Stimulated activated CD4-positive, alpha-beta T cell treated with anti-CD3 and anti-CD28 coated beads, Interleukin-12 subunit alpha, Interleukin-12 subunit beta, amount 100 ng/mL, for 48 hours (primary cell): ENCODE measurements at places on chromosomes 16 and 17.

DNA sequence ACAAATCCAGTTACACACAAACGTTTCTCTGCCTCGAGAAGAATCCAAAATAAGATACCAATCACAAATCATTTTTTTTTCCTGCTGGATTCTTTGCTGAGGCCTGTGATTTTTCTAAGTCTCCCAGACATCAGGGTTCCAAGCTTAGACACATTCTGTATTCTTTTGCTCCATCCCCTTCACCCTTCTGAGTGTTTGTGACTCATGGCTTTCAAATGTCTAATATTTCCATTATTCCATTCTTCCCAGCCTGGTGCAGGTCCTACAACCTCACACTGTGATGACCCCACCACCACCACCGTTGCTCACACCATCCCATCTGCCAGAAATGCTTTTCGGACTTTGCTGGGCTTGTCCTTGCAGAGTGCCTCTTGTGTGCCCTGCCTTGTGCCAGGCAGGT is 480.1 kb downstream of the SOX9 start:
- no peak for DNase-seq

GRCh38 chr16:5188318-5188988 is 90.9 kb upstream of the EEF2KMT start:
- DNase-seq, result no peak

GRCh38 chr16:8528471-8528870 is 61.8 kb downstream of the TMEM114 start:
- DNase-seq, result no peak

DNA sequence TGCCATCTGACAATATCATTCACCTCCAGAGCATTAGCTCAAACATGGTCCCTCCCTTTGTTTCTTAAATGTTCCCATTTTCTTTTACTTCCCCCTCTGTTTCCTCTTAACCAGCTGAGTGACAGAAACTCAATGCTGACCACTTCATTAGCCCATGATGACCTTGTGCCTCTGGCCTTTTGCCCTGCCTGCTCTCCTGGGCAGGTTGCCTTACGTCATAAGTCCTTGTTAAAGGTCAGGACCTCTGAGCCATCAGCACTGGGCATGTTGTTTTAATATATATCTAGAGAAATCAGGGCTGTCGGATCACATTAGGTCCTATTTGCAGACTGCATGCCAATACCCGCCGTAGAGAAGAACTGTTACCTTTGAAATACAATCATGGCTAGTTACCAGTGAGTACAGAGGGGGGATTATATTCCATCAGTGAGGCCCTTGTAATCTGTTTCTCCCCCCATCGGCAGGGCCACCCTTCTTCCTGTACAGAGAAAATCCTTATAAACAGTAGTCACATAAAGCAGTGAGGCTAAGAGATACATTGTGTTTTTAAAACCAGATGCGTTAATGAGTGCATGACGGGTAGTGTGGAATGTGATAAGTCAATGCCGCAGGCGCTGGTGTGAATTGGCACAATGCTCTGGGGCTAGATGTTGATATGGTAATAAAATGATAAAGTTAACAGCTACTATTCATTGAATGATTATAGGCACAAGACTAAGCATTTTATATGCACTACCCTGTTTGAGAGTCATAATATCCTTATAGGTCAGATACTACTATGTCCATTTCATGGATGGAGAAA is 94.3 kb upstream of the ZFHX3 start:
- DNase-seq, result no peak

- DNase-seq, result no peak
These were observed 113.5 kb upstream of the PLCG2 start for GRCh38 chr16:81665588-81665987.

DNA sequence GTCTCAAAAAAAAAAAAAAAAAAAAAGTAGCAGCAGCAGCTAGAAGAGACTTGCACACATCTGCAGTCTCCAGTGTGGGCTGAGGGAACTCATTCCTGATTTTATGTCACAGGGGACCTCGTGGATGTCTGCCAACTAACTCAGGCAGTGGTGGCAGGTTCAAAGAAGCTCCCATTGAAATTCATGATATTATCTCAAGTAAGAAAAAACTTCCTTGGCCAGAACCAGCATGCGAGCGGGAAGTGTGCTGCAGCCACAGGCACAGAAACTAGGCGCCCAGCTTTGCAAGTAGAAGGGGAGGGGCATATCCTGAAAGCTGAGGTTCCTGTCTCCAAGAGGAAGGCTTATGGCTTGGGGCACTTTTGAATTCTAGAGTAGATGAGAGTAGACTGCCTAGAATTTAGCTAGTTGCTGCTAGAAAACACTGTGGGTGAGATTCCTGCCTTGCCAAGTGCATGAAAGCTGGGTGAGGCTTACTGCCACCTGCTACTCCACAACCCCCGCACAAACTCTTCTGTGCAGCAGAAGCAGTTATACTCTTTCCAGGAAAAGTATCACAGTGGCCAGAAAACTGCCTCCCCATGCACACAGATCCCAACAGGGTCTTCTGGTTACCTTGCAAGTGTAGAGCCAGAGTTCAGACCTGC is 603.8 kb upstream of the CA10 start:
- no peak for DNase-seq

GRCh38 chr16:57629516-57630406 is 1.3 kb downstream of the ADGRG1 start:
- no peak for DNase-seq

DNA sequence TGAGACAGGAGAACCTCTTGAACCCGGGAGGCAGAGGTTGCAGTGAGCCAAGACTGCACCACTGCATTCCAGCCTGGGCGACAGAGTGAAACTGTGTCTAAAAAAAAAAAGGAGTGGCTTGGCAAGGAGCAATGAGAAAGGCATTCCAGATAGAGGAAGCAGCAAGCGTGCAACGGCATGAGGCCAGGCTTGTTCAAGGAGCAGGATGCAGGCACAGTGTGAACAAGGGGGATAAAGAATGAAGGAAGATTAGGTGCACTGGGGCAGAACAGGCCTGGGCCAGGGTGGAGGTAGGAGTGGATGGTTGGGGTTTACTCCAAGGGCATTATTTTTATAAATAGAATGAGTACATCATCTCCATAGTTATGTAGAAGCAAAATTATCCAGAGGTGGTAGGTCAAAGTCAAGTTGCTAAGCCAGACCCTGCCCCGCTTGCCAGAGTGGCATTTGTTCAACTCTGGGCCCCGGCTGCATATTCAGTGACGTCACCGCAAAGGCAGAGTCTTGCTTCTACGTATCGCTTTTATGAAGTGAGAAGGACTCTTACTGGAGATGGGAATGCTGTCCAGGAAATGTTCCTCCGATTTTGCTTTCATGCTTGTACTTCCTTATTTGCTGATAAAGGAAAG is 100.2 kb downstream of the KATNIP start:
- DNase-seq, result no peak

DNA sequence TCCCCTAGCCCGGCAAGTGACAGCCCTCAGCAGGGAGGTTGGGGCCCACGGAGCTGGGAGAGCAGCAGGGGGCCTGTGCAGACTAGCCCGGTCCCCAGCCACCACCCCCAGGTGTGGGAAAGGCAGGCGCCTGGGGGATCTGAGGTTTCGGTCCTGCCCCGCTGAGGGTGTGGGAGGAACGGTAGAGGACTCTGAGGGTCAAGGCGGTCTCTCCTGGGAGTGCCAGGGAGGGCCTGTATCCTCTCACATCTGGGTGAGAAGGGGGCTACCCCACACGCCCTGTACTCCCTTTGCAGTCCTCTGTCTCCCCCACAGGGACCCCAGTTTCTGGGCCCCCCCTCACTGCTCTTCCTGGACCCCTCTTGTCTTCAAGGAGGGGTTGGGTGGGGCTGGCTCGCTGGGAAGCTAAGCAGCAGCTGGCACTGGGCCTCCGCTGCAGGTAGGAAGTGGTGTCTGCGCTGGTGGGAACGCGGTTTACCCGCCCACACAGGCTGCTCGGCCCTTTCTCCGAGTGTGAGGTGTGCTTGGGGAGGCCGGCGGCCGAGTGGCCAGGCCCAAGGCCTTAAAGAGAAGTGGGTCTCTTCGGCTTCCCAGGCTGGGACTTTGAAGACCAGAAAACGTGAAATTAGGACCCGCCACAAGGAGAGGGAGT is 15.4 kb downstream of the CD7 start:
- DNase-seq, result no peak

DNA sequence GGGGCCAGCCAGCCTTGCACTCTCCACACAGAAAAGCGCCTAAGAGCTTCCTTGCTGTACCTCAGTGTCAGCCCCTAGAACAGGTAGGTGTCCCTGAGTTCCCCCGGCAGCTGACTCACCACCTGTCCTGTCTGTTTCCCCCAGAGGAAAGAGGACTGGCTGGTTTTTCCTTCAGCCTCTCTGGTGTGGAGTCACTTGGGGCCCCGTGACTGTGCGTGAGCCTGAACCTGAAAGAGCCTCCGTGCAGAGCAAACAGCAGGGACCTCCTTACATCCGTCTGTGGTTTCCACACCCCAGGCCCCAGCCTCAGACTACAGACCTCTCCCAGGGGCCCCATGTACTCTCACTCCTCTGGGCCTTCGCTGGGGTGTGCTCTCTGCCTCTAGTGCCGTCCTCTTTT is 87.8 kb downstream of the GNAO1 start:
- DNase-seq, result peak; percentile 41

DNA sequence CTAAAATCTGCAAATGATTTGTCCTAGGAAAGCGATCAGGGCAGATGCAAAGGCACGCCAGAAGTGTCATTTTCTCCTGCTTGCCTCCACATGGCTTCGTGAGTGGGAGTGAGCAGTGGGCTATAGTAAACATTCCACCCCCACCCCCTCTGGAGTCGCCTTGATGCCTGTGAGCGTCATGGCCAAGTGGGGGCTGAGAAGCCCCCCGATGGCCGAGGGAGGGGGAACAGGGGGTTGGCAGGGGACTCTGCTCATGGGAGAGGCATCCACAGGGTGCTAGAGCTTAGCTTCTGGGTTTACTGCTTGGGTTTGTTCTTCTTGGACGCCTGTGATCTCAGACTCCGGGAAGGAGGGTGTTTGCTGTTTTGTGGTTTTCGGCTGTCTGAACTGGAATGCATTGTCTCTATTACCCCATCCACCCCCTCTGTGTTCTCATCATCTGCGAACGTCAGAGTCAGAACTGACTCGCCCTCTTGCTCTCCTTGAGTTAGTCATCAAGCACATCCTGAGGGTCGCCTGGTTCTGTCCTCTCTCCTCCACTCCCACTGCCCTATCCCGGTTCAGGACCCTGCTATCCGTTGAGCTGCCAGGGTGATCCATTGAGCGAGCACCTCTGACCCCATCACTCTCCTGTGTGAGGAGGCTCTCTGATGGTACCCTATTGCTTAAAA is 15.4 kb downstream of the TNS4 start:
- peak; percentile 33 for DNase-seq

- no peak for DNase-seq
These were observed 57.9 kb downstream of the AKAP1 start for GRCh38 chr17:57142925-57143324.

GRCh38 chr17:48026502-48027321 is 10.9 kb downstream of the COPZ2 start:
- peak; percentile 70 for DNase-seq

- DNase-seq, result no peak
These were observed 122.8 kb downstream of the ZFHX3 start for GRCh38 chr16:72924927-72925630.

DNA sequence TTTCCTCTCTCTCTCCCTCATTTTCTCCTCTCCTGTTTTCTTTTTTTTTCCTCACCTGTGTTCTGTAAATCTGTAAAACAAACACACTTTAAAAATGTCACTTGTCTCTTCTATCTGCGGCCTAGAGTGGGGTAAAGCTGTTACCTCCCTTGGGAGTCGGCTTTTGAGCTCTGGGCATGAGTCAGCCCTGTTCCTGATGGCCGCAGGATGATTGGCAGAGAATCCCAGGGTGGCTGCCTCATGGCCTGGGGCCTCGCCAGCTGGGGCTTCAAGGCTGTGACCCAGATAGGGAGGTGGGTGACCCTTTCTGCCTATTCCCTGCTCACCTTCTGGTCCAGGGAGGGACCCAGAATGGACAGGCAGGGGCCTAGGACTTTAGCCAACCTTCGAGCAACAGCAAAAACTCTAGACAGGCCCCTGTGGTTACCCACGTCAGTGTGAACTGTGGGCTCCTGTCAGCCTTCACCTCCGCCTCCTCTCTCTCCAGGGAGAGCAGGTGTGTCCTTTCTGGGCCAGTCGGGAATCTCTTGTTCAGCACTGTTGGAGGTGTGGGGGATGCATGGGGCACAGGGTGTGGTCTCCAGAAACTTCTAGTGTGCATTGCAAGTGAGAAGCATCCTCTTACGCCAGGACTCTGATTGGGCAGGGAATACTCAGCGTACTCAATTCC is 87.4 kb downstream of the RAP1GAP2 start:
- DNase-seq, result no peak

DNA sequence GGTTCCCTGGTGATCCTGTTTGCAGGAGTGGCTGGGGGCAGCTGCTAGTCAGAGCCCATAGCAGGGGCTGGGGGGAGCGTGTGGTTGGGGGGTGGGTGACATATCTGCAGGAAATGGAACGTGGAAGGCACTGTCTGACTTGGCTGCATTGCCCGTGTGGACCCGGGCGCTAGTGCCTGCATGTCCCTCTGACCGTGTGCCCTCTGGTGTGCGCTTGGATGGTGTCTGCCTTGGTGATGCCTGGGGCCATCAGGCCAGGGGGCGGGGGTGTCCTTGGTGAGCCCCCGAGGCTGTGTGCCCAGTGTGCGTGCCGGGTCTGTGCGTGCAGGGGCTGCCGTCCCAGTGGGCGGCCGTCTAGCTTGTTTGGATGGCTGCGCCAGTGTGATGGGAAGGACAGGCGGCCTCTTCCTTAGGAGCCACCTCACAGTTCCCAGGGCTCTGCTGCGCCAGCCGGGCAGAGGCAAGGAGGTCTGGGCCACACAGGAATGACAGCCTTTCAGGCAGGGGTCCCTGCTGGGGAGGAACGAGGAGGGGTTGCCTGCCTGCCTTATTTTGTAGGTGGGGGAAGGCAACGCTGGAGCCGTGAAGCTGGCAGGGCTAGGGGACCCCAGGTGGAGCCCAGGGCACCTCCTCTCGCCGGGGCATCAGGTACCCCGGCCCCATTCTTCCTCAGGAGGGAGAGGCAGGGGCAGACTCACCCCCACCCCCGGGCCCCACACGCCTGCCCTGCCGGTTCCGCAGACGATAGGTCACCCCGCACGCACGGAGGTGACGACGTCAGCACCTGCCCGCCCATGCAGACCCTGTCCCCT is 693 bp downstream of the NDRG4 start:
- DNase-seq, result no peak

GRCh38 chr17:60392845-60393702 is 1.1 kb upstream of the USP32 start:
- peak; percentile 33 for DNase-seq

DNA sequence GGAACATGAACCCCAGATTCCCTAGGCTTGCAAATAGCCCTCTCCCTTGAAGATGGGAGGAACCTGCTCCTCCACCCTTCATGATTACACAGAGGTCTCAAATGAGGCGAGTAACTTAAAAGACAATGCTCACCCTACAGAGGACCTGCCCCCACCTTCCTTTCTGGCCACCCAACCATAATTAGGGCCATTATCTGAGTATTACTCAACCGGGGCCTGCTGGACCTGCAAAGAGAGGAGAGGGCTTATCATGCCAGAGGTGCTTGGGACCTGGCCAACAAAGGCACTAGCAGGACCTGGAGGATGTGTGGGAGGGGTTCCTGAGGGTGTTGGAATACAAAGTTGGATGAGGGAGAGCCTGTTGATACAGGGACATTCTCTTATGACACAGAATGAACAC is 42.4 kb downstream of the RNF157 start:
- no peak for DNase-seq

- DNase-seq, result no peak
These were observed 8.2 kb downstream of the FN3K start for GRCh38 chr17:82743344-82744219.

GRCh38 chr17:56867948-56868376 is 34.0 kb downstream of the DGKE start:
- DNase-seq, result no peak

- DNase-seq, result no peak
These were observed 48.7 kb upstream of the AMZ2 start for GRCh38 chr17:68198931-68199836.

- DNase-seq, result no peak
These were observed 49.4 kb upstream of the GSE1 start for GRCh38 chr16:85563515-85564276.
